ENCODE measurements at places on chromosomes 12 and 14.

GRCh38 chr14:103472939-103473338 lies 49.7 kb downstream of the CKB start:
- DNase-seq: no peak

GRCh38 chr12:24864796-24865125 lies 84.1 kb downstream of the BCAT1 start:
- no peak for DNase-seq

DNA sequence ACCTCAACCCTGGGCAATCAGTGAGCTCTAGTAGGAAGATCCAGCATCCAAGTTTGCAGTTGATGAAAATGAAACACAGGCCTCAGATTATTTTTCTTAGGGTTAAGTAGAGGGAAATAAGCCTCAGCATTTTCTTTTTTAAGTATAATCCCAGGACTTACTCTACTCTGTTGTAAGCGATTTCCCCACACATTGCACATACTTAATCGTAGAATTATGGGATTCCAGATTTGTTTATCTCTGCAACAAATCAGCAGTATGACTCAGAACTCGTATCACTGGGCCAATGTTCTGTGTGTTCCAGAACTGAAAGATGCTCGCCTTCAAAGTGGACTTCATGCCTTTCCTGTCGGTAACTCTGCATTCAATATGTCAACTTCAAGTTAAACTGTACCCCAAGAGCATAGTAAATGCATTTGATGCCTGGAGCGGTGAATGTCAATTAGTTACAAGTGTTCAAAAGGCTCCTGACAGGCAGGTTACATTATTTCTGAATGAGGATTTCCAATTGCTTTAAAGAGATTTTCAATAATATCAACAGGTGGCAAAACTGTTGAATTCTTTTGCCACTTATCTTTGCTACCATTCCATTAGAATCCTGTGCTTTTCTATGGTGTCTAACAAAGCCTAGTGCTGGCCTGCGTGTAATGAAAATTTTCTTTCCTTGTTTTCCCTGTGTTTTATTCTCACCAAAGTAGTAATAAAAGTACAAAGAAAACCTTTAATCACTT lies 323.8 kb upstream of the SYT1 start:
- no peak for DNase-seq

DNA sequence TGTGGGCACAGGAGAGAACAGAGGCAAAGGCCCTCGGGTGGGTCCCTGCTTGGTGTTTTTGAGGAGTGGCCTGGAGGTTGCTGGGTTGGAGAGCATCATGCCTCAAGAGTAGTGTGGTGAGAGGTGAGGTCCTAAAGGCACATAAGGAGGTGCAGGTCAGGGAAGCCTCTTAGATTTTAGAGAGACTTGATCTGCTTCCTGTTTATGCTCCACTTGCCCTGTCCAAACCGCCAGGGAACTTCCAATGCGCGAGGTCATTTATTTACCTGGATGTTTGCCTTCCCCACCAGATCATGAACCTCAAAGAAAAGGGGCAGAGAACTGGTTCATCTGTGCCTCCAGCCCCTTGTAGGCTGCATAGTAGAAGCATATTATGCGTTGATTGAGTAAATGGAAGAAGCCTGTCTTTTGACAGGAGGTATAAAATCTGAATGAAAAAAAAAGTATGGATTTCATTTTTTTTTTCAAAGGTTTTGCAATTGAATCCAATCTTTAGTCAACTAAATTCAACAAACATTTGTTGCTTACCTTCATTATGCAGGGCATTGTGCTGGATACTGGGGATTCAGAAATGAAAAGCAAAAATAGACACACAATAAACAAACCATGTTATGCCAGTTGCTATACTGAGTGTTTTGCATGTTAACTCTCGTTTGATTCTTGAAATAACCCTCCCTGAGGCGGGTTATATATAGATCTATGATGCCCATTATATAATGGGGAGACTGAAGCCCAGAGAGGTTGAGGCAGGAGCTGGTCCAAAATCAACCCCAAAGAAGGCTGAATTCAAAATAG lies 485.2 kb downstream of the VRK1 start:
- no peak for DNase-seq

DNA sequence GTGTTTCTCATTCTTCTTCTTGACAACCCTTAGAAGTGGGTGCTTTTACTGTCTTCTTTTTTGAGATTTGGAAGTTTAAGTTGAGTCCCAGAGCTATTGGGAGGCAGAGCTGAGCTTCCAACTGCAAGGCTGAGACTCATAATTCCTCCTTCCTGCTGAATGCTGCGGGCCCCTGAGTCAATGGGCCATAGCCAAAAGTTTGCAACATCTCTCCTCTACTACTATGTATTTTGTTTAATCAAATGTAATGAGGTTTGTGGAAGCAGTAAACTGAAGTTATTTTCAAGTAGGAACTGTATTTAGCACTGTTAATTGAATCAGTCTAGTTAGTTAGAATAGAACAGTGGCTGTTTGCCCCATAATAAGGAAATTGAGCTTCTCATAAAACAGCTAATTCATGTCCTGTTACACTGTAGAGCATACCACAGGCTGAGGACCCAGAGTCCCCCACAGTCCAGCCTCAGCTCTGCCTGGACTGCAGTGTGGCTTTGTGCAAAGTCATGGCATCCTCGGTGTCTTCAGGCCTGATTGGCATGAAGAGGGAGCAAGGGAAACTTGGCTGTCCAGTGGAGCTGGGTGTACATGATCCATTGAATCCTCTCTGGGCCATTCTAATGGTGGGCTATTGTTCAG lies 631.7 kb downstream of the VRK1 start:
- no peak for DNase-seq

DNA sequence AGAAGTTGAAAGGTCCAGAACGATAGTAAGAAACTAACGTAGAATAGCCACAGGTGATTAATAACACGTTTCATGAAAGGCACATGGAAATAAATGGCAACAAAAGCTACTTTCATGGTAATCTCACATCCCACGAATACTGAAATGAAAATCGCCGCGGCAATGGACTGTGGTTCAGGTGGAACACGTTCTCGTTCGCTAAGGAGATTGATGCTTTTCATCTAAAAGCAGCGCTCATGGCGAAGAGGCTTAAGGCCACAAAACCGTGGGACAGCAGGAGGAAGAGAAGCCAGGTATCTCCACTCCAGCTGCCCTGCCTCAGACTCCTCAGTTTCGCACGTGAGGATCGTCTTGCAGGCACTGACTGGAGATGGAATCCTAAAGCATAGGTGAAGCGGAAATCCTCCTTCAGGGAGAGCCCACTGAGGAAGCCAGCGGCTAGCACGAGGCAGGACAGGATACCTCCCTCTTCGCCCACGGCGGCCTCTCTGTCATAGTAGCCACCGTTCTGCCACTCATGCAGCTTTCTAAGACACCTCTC lies 696 bp upstream of the GPHN start:
- DNase-seq: no peak

- DNase-seq: no peak
These were observed 10.2 kb upstream of the FOXG1 start for GRCh38 chr14:28756269-28756883.

GRCh38 chr12:93363841-93364297 lies 13.9 kb upstream of the NUDT4 start:
- DNase-seq: no peak

GRCh38 chr12:125222876-125223275 lies 157.6 kb downstream of the AACS start:
- DNase-seq: no peak

- no peak for DNase-seq
These were observed 338.8 kb upstream of the OR4E1 start for GRCh38 chr14:22012452-22012851.

DNA sequence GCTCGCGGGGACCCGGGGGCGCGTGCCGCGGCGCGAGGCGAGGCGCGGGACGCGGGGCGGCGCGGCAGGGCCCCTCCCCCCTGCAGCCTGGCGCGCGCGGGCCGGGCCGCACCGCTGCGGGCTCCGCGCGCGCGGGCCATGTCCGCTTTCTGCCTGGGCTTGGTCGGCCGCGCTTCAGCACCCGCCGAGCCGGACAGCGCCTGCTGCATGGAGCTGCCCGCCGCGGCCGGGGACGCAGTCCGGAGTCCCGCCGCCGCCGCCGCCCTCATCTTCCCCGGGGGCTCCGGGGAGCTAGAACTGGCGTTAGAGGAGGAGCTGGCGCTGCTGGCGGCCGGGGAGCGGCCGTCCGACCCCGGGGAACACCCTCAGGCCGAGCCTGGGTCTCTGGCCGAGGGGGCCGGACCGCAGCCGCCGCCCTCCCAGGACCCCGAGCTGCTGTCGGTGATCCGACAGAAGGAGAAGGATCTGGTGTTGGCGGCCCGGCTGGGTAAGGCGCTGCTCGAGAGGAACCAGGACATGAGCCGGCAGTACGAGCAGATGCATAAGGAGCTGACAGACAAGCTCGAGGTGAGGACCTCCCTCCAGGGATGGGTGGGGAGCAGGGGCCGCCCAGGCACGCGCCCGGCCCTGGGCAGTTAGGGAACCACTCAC lies 820 bp downstream of the BICDL1 start:
- peak; percentile 31 for DNase-seq

DNA sequence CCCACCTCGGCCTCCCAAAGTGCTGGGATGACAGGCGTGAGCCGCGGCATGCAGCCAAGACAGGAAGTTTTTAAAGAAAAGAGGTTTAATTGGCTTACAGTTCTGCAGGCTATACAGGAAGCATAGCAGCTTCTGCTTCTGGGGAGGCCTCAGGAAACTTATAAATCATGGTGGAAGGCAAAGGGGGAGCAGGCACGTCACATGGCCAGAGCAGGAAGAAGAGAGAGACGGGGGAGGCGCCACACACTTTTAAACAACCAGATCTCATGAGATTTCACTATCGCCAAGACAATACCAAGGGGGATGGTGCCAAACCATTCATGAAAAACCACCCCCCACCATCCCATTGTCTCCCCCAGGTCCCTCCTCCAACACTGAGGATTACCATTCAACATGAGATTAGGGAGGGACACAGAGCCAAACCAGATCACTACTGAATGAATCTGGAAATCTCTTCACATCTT lies 14.1 kb downstream of the CCDC63 start:
- DNase-seq: no peak

GRCh38 chr12:25293653-25294052 lies 42.9 kb upstream of the KRAS start:
- DNase-seq: no peak

DNA sequence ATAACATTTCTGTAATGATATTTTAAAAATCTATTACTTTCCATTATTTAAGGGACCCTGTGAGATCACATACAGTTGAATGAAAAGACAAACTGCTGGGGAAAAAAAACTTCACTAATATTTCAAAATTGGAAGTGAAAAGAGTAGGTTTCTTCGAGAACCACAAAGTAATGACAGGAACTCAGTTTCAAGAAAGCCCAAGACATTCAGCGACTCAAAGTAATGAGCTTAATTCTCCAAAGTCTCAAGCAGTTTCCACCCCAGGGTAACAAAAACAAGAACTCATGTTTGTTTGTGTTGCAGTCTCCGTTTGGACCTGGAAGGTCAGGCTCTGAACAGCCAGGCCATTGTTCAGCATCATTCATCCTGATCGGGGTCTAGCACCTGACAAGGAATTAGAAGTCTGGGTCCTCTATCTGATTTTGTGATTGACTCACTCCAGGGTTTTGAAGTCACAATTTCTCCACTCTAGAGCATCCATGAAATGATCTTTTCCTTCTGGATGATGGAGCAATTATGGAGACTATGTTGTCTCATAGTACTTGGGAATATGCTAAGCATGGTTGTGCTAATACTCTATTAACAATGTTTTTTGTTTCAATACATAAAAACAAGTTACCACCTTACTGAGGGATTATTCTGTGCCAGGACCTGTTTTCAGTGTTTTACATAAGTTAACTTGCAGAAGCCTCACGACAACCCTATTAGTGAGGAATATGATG lies 126.9 kb downstream of the SLC25A21 start:
- DNase-seq: no peak

GRCh38 chr12:82723891-82724290 lies 37.2 kb downstream of the TMTC2 start:
- no peak for DNase-seq

DNA sequence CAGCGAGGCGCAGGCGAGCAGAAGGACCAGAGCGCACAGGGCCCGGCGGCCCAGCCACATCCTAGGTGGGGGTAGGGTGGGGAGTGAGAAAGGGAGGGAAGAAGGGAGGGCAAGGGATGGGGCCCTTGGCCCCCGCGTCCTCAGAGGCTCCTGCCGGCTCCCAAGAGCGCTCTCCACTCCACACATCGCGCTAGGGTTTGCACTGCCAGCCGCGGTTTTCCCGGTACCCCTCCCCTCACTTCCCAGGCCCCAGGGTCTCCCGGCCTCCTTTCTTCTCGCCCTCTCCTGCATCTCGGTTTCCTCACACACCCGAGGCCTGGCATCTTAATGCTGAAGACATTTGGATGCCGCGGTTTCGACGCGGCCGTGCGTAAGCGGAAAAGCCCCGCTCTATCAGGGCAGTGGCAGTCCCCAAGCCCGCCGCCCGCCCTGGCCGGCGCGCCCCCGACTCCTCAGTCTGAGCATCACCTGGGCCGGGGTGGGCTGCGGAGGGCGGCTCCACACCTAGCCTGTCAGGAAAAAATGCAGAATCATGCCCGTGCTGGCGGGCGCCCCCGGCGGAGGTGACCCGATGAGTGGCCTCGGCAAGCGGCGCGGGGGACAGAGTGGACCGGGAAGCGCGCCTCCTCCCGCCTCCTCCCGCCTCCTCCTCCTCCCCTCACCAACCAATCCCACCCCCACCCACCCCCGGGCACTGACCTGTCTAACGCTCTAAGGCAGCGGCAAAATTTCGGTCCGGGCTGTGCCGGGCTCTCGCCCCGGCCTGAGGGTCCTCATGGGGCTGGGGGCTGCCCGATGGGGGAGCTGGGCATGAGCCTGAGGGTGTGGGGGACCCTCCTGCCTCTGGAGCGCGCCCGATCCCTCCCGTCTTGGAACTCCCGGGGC lies 686 bp downstream of the B4GALNT1 start:
- no peak for DNase-seq

- DNase-seq: no peak
These were observed 408.5 kb downstream of the ZFP36L1 start for GRCh38 chr14:68384335-68384734.

- DNase-seq: no peak
These were observed 17.0 kb upstream of the NUBPL start for GRCh38 chr14:31543969-31544799.

DNA sequence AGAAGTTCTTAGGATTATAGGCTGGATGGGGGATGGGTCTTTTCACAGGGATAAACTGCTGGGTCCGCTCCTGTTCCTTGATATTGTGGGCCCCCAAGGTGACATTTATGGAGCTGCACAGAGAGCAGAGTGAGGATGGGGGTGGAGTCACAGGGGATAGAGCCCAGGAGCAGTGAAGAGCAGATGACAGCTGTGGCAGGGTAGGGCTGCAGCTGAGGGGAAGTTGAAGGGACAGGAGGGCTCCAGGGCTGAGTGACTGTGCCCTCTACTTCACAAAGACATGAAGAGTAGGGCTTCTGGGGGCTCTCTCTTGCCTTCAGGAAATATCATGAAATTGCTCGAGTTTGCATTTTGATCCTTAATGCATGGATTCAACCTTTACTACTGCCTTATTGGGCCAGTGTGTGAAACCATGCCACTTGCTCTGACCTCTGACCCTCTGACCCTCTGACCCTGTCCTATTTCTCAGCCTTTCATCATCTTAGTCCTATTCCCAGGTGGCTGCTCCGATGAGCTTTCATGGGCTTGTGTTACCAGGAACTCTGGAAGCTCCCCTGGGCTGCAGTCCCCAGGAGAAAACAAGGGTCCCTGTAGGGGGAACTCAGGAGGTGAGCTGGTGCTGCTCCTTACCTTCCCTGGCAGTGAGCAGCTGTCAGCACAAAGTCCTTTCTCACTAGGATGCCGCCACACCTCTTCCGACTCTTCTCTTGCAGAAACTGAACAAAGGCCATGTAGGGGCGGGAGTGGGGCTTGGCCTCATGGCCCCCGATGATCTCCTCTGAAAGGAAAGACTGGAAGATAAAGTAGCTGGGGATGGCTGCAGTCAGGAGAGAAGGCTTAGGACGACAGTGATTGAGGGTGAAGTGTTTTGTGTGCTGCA lies 1.6 kb downstream of the GZMH start:
- no peak for DNase-seq

Data from GM04504 (cell line).